ENCODE measurements at places on chromosomes 4 and X.

DNA sequence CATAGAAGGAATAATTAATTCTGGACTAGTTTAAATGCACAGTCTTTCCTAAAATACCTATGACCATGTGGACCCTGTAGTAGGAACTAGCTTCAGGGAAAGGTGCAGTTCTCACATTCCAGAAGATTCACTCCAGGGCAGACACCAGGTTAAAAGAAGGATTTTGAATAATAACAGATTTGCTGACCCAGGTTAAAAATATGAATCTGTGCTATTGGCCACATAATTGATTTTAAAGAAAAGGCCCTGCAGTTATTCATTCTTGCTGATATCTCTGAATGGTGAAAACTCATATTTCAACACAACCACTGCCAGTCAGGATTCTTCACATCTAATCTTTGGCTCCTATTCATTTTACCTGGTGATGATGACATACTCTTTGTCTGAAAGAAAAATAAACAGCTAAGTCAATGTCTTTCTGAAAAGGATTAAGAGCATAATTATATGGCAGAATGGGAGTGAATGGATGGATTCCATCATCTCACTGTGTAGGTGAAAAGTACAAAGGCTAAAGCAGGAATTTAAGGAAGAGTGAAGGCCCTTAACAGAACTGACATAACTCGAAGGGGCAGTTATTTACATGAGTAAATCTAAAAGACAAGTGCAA is 432.8 kb downstream of the PDGFC start:
- H3K4me3 ChIP-seq, result no peak overlapping the region
- no peaks in the 10 kb centered on the region for H3K27me3 ChIP-seq

DNA sequence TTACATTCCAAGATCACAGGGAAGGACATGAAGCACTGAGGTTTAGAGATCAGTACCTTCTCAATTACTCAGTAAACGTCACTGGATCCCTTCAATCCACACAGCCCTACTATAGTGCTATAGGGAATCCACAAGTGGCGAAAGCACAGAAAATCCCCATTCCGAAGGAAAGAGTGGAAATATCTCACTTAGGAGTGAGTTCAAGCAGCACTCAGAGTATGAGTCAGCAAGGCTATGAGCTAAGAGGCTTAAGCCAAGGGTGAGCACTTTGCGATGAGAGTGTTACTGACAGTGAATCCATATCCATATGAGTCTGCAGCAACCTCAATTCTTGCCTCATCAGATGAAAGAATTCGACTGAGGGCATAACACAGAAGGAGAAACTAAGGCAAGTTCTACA is 165.1 kb downstream of the VSIG4 start:
- DNase-seq, result no peak
- no peak overlapping the region for H3K4me3 ChIP-seq
- H3K27ac ChIP-seq, result no peak overlapping the region

GRCh38 chr4:87783781-87784180 is 15.6 kb upstream of the IBSP start:
- H3K36me3 ChIP-seq, result no peaks in the 10 kb centered on the region
- no peak for DNase-seq
- H3K27me3 ChIP-seq, result no peaks in the 10 kb centered on the region
- H3K4me1 ChIP-seq, result no peaks in the 10 kb centered on the region
- H3K4me3 ChIP-seq, result no peak overlapping the region

GRCh38 chr4:110064295-110064694 is 134.1 kb downstream of the ELOVL6 start:
- no peaks in the 10 kb centered on the region for H3K36me3 ChIP-seq
- peak; percentile 25 for DNase-seq
- no peaks in the 10 kb centered on the region for H3K4me1 ChIP-seq
- no peak overlapping the region for H3K4me3 ChIP-seq
- no peak overlapping the region for H3K27ac ChIP-seq

DNA sequence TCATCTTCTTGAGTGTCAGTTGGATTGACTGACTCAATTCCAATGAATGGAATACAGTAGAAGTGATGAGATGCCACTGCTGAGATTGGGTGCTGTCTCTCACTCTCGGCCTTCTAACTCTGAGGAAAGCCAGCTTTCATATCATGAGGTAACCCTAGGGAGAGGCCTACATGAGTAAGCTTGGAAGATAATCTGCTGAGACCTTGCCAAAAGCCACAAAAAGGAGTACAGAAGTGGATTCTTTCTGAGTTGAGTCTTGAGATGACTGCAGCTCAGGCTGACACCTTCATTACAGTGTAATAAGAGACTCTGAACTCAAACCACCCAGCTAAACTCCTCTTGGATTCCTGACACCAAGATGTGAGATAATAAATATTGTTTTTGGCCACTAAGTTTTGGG is 537.4 kb upstream of the MAGEB18 start:
- no peaks in the 10 kb centered on the region for H3K36me3 ChIP-seq
- H3K4me3 ChIP-seq, result no peak overlapping the region
- no peak for DNase-seq
- H3K27me3 ChIP-seq, result no peaks in the 10 kb centered on the region
